ENCODE measurements at places on chromosomes 6 and 20.

DNA sequence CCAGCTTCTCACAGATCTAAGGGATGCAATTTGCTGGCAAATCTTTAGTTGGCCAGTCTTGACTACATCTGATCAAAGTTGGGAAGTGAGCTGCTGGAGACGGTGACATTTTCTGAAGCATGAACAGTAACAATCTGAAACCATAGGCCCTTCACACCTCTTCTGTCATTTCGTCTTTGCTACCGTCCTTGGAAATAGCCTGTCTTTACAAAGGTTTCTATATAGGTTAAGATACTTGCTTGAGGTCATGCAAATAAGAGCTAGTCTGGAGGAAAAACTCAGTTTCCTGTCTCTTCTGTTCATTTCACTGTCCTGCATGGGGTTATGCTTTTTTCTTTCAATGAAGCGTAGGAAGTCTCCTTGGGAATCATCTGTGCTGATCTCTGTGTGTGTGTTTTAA is 55.6 kb downstream of the CARMIL1 start:
- no peak for DNase-seq

DNA sequence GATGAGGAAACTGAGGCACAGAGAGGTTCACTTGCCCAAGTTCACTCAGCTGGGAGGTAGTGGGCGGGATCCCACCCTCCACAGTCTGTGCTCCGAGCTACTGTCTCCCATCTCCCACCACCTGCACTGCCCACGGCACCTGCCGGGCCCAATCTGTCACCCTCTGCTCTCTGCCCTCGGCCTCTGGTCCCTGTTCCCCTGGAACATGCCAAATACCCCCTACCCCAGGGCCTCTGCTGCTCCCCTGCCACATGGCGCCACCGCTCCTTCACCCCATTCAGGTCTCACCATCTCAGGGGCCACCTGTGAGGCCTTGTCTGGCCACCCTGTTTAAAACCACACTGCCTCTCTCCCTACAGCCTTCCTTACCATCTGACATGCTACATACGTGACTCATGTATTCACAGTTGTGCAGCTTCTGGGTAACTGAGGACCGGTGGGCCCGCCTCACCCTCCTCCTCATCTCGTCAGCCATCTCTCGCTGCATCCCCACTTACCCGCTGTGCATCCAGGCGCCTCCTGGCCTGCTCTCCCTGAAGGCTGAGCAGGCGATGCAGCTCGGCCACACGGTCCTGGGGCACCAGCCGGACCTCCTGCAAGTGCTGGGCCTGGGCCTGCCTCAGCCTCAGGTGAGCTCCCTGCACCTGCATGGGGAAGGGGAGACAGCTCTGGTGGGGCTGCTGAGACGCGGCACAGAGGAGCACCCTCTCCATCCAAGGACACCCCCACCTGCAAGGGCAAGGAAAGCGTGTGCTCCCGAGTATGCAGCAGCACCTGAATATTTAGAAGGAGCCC is 50.6 kb downstream of the GINS1 start:
- no peak for DNase-seq

DNA sequence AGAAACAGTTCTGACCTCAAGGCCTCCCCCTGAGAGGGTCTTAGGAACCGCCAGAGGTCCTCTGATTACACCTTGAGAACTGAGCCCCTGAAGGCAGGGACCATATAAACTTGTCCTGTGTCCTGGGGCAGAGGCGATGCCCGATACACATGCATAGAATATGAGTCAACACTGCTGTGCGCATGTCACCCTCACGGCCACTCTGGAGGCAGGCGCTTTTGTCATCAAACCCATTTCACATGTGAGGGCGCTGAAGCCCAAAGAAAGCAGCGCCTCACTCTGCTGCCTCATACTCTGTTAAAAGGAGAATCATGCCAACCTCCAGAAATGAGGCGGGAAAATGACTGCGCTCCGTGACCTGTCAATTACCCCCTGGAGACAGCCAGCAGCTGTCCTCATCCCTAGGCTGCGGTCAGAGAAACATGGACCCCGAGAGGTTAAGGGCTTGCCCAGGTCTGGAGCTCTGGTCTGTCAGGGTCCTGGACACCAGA is 158.3 kb downstream of the GRM4 start:
- no peak for DNase-seq

- DNase-seq = no peak
Measured at GRCh38 chr6:66499851-66500250, 792.8 kb upstream of the EYS start.

Measured in H54 (cell line).